CD4-positive, alpha-beta T cell (primary cell): ENCODE measurements at places on chromosomes 2 and 18.

DNA sequence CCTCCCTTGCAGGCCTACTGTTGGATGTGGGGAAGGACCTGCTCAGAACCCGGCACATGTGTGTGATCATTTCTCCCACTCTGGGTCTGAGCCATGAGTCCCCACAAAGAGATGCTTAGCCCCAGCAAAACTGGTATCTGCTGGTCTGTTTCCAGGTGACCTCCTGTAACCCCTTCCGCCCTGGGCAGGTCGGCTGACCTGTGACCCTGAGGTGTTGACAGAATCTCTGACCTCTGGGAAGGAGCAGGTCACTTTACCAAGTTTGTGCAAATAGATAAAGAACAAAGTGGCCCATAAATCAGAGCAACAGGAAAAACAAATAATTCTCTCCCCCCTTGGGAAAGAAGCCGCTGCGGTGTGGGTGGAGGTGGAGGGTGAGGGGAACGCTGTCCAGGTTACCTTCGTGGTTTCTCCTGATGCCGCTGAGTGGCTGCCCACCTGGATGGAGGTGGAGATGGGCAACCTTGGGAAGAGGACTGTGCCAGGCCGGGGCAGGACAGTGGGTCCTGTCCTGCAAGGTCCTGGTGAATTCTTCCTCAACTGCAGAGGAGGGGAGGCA is 174.0 kb upstream of the MYCN start:
- no peak for DNase-seq

- no peak for DNase-seq
Observed at GRCh38 chr2:118058951-118059350, 29.3 kb upstream of the INSIG2 start.

- DNase-seq: no peak
Observed at GRCh38 chr18:57561261-57561660, 25.2 kb downstream of the FECH start.

DNA sequence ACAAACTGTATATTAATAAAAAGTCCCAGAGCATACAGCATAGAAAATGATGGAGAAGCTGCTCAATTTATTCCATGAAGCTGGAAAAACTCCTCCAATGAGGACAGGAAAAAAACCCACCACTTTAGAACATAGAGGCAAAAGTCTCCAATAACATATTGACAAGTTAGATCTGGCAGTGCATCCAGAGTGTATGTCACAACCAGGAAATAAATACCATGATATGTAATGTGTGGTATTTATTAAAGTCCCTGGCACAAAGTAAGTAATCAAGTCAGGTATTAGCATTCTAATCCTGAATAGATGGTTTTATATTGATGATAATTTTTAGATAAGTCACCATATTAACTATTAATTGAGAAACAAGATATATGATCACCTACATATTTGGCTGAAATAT is 427.3 kb upstream of the HS6ST1 start:
- DNase-seq: no peak

DNA sequence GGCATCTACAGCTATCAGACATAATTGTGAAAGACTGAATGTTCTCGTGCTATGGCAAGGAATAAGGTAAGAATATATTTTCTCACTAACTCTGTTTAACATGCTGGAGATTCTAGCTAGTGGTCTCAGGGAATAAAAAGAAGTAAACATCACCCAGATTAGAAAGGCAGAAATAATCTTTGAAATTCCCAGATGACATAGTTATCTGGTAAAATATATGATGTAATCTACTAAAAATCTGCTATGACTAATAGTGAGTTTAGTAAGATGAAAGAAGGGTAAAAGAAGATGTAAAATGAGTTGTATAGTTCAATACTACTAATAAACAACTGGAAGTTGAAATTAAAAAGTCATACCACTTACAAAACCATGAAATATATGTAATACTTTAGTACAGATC is 134.2 kb downstream of the DSC3 start:
- no peak for DNase-seq

- DNase-seq: no peak
Observed at GRCh38 chr2:37698931-37699481, 27.6 kb upstream of the CDC42EP3 start.

- no peak for DNase-seq
Observed at GRCh38 chr18:36284268-36284667, 13.2 kb upstream of the FHOD3 start.

- no peak for DNase-seq
Observed at GRCh38 chr2:2809771-2810170, 478.7 kb upstream of the MYT1L start.

DNA sequence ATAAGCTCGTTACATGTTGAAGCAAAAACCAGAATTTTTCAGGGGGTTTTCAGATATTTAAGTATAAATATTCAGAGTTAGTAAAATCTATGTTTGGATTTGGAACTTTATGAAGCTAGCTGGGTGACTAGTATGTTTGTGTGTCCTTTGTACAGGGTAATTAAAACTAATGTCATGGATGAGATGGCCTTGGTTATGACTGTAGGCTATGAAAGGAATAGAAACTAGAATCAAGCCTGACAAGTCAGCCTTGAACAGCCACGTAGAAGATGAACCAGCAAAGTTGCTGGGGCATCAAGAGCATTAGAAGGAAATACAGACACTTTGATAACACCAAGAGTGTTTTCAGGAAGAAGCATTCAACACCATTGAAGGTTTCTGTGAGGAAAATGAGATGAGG is 825.1 kb upstream of the CNTNAP5 start:
- DNase-seq: no peak

DNA sequence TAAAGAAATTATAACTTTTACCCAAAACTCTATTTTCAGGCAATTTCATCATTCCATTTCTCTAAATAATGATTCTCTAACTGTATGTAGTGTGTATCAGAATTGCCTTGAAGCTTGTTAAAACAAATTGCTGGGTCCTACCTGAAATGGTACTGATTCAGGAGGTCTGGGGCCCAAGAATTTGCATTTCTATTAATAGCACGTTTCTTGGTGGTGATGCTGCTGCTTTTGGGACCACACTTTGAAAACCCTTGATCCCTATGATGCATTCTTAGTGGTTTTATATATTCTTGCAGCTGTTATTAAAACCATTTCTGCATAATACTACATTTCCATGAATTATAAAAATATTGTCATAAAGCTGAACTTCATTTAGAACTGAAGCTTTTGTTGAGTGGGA is 140.7 kb downstream of the NCK2 start:
- no peak for DNase-seq

DNA sequence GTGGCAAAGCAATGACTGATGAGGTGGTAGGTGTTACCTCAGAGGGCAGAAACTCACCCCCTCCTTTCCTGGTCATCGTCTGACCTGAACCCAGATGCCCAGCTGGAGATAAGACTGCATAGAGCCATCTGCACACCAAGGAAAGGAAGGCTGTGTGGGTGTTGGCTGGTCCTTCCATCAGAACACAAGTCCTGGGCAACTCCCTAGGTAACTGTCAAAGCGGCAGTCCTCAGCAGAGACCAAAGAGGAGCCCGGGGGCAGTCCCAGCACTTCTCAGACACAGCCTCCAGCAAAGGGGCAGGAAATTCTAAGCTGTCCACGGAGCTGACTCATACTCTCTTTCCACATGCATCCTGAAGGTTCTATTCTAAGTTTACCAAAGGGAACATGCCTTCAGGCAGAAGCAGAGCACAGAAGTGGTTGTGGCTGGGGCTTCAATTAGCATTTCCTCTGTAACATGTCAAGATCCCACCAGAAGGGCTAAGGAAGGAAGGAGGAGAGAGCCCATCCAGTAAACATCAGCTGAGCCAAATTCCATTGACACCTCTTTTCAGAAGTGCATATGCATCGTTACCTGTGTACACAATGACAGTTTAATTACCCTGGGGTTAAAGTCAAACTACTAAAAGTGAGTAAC is 54.7 kb downstream of the SPRED2 start:
- no peak for DNase-seq
